ENCODE measurements at places on chromosomes 16 and 17. TPM values are rescaled to one million over a fixed set of nuclear protein-coding genes. Genes with fewer than 3 reads are reported as not detected.

DNA sequence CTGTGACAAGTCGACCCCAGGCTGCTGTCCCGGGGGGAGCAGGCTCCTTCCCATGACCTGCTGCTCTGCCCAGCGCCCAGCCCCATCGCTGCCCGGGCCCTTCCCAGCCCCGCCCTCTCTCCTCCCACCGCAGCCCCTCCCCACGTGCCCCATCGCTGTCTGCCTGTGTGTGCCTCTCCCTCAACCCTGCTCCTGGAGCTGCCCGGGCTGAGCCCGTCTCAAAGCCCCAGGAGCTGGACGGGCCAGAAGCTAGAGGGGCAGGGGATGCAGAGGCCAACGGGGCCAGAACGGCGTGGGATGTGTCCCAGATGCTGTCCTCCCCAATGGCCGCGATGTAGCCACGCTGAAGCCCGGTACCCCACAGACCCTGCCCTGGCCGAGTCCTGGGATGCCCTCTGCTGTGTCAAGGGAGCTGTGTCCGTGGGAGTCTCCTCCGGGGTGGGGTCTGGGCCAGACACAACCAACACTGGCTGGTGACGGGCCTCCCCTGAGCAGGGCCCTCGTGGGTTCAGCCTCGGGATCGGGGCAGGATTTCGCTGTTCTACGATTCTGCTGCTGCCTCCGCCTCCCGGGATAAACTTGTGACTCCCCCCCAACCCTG lies 118.2 kb upstream of the ZNF750 start:
- DNase-seq, result no peak

DNA sequence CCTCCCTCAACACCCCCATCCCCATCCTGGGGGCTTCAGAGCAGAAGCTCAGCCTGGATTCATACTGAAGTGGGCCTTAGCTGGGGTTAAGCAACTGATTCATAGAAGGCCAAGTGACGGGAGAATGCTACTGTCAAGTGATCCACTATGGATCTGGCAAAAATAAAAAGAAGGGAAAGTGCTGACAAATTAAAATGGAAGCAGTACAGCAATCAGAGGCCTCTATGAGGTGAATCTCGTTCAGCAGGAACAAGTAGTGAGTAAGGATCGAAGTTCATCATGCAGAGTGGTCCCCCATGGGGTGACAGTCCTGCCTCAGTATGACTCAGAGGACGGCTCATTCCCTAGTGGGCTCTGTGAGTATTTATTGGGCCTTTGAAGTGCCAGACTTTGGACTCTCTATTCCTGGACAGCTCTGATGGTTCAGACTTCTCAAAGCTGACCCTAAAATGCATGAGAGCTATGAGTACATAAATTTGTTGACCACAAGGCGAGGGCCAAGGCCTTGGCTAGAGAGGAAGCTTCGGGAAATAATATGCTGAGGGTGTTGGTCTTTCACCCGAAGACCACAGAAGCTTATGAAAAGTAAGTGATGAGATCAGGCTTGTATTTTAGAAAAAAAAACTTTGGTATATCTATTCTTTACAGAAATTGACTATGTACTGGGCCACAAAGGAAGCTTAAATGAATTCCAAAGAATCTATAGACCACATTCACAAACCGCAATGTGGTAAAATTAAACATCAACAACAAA lies 5.3 kb upstream of the NSMCE1 start:
- DNase-seq, result no peak

DNA sequence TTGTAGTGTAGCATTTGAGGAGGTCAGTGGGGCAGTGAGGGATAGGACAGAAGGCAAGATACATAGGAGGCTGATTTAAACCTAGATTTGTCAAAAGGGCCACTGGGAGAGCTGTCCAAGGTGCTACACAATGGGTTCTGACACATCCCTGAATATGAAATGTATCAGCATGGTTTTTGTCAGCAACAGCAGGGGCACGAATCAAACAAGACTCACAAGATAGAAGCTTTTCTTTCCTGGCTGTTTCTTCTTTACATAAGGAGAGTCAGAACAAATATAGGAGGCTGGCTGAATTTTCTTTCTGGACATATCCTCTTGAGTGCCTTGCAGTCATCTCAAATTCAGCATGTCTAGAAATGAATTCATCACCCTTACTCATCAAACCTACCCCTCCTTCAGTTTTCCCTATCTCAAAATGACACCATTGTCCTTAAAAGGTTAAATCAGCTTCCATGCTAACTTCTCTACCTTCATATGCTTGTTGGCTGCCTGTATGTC lies 130.5 kb downstream of the NPIPB5 start:
- no peak for DNase-seq

DNA sequence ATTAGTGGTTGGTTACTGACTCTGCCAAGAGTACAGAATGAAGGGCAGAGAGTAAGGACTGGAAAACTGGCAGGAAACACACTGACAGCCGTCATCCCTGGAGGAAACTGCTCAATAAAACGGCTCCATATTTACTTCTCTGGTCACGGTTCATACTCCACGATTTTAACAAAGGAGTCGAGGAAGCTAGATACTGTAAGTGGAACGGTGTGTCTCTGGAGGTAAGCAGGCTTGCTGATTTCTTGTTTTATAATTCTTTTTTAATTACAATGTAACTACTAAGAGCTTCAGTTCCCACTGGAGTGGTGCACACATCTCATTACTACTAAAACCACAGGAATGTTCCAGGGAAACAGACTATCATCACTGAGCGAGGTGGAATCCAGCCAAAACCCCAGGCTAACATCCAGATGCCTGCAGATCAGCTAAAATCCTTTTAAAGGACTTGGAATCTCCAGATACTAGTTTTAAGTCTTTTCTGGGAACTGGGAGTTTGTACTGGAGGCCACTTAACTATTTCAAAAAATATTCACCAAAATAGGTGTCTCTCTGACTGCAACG lies 17.8 kb downstream of the SERPINF1 start:
- DNase-seq, result peak; percentile 95

DNA sequence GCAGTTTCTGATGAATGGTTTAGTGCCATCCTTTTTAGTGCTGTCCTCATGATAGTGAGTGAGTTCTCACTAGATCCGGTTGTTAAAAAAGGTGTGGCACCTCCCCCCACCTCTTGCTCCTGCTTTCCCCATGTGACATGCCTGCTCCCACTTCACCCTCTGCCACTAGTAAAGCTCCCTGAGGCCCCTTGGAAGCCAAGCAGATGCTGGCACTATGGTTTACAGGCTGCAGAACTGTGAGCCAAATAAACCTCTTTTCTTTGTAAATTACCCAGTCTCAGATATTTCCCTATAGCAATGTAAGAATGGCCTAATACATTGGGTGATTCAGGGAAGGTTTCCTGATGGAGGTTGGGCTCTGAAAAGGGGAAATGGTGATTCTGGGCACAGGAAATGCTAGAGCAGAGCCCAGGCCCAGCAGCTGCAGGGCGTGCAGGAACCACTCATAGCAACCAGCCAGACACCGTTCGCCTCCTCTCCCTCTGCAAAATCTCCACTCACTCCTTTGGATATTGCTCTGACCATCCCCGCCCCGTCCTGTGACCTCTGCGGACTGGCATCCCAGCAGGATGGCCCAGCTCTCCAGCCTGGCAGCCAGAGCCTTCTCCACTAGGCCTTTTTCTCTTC lies 2.6 kb upstream of the ADORA2B start:
- DNase-seq, result peak; percentile 81

- no peak for DNase-seq
These were observed 10.9 kb downstream of the LDAF1 start for GRCh38 chr16:21169249-21169981.

- DNase-seq, result peak; percentile 72
These were observed 30.9 kb upstream of the KCNJ12 start for GRCh38 chr17:21345236-21345635.

- peak; percentile 58 for DNase-seq
These were observed 363.9 kb upstream of the TNRC6C start for GRCh38 chr17:77594416-77595209.

DNA sequence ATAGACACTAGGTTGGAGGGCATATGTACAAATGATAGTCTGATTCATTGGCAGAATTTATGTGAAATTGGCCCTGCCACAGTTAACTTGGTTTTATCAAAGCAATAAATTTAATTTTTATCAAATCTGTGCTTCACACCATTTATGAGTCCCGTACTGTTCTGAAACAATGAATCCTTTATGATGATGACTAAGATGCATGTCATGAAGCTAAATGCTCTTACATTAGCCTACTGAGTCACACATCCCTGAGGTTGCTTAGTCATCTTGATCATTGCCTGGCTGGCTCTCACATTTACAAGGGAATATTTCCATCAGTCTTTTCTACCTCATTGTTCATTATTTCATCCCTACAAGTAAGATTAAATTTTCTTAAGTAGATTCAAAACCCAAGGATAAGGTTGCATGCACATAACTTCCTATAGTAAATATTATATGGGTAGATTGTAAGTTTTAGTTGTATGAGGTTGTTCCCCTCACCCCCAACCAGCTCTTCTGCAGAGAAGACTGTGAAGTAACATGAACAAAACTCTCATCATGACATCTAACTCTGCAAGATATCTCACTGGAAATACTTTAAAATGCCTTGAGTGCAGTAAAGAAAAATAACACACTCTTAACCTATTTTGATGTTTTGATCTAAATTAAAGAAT lies 170.7 kb downstream of the CYB561 start:
- no peak for DNase-seq

GRCh38 chr17:4735876-4736651 lies 3.6 kb upstream of the ZMYND15 start:
- DNase-seq, result no peak

DNA sequence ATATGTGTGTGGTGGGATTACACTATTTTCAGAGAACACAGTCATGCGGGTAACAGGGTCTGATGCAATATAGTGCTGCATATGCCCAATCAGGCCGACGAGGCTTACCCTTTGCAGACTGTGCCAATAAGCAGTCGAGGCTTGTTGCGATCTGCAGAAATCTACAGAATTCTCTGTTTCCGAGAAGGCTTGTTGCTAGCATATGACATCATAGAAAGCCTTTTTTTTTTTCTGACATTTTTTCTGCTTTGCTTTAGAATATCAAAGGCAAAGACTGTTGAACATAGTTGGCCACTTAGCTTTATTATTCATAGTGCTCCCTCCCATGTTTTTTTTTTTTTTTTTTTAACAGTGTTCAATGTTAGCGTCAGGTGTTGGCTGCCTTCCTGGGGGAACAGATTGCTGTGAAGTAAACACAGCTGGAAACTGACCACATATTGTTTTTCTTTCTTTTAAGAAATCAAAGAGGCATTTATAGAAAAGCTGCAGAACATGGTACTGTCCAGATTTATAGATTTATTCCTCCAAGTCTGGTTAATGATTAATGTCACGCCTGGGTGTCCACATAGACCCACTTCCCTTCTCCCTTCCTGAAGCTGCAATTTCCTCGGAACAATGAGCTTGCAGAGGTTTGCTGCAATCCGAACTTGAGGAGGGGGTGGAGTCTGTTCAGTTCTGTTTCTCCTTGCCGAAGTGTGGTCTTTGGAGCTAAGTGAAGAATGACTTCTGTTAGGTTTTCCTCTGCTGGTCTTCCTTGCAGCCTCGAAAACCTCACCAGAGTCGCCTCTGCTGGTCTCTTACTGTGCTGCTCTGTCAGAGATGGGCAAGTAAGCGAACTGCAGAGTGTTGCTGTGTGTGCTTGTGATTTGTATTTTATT lies 87.3 kb downstream of the MAP2K6 start:
- DNase-seq, result no peak

DNA sequence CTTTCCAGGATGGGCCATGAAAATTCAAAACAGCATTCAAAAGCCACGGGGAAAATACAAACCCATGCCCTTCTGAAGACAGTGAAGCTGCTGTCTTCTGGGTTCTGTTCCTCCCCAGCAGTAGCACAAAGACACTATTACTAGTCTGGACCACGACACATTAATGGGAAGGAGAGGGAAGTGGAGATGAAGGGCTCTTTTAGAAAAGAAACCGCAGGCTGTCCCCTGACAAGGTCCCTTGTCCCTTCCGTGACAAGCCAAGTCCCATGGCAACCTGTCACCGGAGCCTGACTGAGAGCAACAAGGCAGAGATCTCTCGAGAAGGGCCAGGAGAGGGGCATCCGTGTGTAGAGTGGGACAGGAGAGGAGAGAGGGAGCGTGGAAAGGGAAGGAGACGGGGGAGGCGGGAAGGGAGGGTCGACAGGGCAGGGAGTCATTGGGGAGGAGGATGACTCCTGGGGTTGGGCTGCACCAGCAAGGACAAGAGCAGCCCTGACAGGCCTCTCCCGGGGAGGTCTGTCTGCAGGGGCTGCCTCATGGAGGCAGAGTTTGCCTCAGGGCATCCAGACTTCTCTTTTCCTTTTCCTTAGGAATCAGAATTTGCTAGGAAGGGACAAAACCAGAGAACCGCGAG lies 436.2 kb downstream of the SLC39A11 start:
- no peak for DNase-seq

DNA sequence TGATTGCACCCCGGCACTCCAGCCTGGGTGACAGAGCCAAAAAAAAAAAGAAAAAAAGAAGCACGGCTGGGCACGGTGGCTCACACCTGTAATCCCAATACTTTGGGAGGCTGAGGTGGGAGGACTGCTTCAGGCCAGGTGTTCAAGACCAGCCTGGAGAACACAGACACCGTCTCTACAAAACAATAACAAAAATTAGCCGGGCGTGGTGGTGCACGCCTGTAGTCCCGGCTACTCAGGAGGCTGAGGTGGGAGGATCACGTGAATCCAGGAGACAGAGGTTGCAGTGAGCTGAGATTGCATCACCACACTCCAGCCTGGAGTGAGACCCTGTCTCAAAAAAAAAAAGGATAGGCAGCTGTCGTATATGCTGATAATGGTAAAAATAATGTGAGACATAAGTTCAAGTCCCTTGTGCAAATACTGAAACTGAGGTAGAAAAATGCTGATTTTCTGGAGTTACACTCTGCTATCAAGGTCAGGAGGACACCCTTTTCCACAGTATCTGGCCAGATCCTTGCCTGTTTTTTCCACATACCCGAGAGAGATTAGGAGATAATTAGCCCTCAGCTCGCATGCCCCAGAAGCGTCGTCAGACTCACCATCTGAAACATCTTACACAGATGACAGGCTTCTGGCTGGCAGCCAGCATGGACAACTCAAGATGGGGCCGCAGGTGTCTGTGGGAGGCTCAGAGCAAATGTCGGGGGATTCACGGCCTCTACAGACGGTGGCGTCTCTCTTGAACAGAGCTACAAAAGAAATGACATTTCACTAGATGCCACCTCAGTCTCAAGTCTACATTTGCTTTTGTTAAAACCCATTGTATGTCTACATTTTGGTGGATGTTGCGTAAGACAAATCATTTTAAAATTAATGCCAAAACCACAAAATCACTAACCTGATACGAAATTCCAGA lies 36.8 kb downstream of the WDR45B start:
- DNase-seq, result no peak

GRCh38 chr16:28927815-28928214 lies 2.8 kb upstream of the RABEP2 start:
- DNase-seq, result no peak

MC1R gene
- 5.4 TPM for total RNA-seq

NARF gene
- 34.2 TPM for total RNA-seq

KRT35 gene
- total RNA-seq, result not detected

TEKT5 gene
- 0.14 TPM for total RNA-seq

All from posterior vena cava (tissue), 2 donors.